ENCODE measurements at places on chromosomes 5 and 9.

DNA sequence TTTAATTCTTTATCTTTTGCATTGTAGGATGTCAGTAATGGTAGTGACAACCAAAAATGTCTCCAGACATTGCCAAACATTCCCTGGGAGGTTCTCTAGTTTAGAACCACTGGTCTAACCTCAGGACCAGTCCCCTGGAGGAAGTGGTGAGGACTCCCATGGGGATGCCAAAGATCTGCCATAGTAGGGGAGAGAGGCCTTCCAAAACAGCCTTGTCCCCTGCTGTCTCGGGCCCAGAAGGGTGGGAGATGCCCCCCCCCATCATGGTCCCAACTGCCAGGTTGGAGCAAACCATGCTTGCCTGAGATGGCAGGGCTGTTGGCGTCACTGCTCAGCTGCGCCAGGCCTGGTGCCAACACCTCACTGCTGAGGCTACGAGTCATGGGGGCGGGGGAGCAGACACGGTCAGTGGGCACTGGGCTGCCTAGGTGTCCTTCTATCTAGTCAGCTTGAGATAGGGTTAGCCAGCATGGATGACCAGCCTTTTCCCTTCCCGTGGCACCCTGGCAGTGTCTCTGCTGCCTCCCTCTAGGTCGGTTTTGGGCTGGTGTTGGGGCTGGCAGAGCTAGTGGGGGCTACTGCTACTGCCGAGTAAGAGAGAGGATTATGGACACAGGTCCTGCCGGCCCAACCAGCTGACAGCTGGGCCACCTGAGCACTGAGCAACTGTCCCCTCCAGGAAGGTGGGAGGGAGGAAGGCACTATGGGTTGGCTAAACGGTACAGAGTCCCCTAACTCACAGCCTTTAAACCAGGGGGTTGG lies 8.3 kb upstream of the CXXC5 start:
- no peak for DNase-seq

GRCh38 chr9:79061752-79062616 lies 509.8 kb upstream of the TLE4 start:
- DNase-seq, result no peak

DNA sequence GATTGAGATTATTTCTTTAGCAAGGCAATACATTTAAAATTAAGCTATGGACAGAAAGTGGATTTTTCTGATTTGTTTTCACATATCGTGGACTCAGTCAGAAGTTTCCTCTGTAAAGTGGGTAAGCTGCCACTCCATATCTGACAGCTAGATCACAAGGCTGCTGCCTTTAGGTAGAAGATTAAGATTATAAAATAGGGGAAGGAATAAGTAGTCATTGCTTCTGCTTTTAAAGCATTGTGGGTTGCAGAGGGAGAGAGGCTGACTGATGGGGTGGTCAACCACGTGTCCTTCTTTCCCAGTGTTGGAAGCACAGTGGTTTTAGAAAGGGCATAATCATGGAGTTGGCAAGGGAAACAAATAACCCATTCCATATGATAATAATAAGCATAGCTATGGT lies 74.3 kb upstream of the MOCS2 start:
- no peak for DNase-seq

- no peak for DNase-seq
Observed at GRCh38 chr9:79469164-79469563, 102.6 kb upstream of the TLE4 start.

DNA sequence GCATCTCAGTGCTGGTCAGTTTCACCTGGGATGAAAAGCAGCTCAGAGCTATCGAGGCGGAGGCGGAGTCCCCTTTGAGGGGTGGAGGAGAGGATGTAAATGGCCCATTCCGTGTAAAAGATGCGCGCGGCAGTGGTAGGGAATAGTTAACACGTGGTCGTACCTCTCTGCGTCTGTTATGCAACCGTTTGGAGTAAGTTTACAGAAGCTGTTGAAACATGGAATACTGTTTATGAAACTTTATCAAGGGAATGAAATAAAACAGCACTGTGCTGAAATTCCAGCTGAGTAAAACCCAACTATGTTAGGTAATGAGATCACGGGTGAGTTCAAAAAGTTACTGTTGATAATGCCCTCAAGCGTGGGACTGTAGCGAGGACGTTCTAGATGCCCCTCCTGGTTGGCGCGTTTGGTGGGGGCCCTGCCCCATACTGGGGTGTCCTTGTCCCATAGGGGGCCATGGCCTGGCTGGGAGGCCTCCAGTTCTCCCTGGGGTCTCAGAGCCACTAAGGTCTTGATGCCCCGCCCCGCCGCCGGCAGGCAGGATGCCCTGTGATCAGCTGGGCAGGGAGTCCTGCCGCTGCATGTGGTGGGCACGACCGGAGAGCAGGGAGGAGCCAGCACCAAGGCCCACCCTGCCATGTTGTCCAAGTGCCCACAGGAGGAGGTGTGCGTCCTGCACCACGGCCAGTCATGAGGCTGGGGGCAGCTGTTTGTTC lies 90.9 kb downstream of the COL5A1 start:
- no peak for DNase-seq

GRCh38 chr9:99693888-99694287 lies 127.8 kb upstream of the NR4A3 start:
- no peak for DNase-seq

- no peak for DNase-seq
Observed at GRCh38 chr5:101687349-101687985, 608.6 kb downstream of the SLCO4C1 start.

DNA sequence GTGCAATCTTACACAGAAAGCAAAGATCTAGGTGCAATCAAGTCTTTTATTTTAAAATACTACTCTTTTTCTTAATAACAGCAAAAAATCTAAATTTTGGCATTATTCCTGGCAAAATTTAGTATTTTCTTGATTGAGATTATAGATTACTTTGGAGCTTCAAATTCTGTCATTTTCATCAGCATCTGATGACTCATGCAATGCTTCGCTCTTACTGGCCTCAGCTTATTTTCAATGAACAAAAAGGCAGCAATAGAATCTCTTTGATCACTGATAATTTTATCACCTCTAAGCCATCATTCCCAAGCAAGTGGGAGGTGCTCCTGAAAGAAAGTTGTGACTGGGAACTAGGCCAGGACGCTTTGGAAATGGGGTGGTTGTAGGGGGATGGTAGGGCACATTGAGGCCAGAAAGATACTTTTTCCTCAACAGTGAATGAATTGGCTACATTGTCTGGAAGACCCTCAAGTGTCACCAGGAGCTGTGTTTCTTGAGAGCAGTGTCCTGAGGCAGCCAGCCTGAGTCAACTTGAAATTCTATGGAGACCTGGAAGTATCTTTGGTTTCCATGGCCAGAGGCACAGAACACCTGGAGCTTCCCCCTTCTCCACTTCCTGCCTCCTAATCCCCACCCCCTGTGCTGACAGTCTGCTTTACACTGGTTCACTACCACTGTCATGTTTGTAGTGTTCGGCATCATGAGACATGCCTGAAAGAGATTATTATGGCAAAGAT lies 46.9 kb upstream of the APC start:
- no peak for DNase-seq

DNA sequence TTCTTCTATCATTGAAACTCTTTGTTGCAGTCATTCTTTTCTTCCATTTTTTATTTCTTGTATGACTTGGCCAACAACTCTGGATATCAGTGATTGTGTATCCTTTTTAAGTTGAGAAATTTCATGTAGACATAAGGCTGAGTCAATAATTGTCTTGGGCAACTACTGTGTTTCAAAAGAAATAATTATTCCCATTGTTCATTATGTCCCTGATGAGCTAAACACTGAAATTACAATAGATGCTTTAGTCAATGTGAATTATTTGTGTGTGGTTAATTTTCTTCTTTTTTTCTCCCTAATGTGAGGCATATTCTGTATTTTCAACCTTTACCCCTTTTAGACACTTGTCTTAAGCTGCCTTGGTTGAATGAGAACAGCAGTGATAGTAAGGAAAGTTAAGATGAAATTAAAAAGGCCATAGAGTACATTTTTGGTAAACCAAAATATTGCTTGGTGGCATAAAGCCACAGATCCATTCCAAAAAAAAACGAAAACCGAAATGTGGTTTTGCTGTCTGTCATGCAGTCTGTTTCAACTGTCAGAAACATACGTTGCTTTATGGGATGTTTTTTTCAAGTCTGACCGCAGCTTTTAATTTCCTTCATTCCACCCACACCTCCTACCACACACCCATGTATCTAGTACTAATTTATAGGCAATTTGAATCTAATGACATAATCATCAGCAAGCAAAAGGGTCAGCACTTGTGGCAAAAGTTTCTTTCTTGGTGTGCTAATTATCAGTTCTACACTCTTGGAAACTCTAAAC lies 21.1 kb downstream of the TLE4 start:
- DNase-seq, result no peak

- DNase-seq, result peak; percentile 62
Observed at GRCh38 chr5:87885758-87886157, 382.9 kb downstream of the TMEM161B start.

DNA sequence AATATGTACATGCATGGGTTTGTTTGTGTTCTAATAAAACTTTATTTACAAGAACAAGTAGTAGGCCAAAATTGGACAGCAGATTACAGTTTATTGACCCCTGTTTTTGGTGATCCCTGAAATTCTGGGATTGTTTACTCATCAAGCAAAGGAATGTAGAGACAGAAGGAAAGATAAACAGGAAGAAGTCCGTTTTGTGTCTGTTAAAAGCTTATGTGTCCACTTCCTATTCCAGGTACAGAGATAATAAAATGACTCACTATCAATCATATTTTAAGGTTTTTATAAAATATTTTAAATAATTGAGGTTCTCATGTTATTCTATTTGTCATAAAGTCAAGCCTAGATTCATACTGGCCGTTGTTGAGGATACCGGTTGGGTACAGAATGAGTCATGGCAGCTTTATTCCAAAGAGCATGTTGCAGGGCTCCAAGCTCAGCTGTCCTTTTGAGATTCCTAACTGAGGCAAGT lies 214.9 kb upstream of the DAB2 start:
- no peak for DNase-seq

Measured in SK-MEL-5 (cell line).